ENCODE measurements at places on chromosomes 16 and 17.

DNA sequence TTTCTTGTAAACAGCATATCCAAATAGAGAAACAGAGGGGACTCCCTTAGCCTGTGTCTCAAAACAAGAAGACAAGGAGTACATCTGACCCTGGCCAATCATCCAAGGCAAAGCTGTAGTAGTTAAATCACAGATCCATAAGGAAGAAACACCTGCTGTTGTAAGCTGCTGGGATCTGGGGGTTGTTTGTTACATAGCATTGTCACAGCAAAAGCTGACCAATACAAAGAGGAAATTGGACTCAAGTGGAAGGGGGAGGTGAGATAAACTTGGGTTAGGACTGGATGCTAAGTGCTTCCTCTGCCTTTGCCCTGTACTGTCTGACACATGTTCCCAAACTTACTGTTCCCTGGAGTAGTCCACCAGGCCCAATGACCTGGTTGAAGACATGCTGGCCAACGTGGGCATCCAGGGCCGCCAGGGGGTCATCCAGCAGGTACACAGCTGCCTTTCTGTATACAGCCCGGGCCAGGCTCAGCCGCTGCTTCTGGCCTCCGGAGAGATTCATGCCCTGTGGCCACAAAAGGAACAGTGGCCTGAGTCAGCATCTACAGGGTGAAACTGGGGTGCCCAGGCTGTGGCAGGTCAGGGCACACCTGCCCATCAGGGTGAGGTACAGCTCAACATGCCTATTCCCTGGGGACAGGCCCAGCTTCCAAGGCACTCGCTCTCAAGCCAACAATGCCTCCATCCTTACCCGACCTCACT lies 44.7 kb downstream of the ABCC6 start:
- no peak for DNase-seq

DNA sequence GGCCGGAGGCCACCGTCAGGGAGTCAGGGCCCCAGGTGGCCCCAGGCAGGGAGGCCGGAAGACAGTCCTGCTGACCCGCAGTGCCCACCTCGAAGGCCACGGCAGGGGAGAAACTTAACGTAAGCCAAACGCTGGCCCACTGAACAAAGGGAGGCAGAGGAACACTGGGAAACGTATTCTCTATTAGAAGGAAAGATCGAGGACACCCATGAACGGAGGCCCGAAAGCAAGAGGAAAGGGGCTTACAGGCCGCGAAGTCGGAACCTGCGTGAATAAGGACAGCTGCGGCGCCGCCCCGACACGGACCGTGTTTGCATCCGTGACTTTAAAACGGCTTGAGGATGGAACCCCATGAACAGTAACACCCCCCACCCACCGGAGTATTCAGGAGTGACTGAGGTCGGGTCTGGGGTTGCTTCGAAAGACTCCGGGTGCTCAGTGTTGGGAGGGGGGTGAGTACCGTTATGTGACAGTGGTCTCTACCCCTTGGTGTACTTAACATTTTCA lies 102.4 kb upstream of the METRNL start:
- DNase-seq = no peak

DNA sequence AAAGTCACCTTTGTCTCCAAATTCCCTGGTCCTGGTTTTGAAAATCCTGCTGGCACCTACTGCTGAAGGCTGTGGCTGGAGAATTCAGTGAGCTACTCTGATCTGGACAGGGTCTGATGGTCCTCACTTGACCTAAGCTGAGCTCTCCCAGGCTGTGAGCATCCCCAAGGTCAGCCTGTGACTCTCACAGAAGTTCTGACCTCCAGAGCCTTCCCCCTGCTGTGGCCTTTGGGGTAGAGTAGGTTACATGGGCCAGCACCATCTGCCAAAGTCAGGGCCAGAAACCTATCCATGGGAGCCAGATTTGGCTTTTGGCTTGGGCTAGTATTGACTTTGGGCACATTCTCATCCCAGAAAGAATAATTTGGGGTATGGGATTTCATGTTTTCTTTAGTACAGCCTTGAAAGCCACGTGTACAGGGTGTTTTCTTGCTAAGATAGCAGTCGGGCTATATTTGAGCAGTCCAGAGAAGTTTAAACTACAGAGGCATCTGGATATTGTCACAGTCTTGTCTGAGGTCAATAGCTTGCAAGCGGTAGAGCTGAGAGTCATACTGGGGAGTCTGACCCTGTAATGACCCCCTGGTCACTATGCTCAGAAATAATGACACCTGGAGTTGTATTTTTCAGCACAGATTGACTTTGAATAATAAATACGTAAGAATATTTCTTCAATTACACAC lies 6.2 kb upstream of the AGRP start:
- DNase-seq = no peak

- no peak for DNase-seq
These were observed 33.2 kb downstream of the GPRC5B start for GRCh38 chr16:19851476-19851875.

DNA sequence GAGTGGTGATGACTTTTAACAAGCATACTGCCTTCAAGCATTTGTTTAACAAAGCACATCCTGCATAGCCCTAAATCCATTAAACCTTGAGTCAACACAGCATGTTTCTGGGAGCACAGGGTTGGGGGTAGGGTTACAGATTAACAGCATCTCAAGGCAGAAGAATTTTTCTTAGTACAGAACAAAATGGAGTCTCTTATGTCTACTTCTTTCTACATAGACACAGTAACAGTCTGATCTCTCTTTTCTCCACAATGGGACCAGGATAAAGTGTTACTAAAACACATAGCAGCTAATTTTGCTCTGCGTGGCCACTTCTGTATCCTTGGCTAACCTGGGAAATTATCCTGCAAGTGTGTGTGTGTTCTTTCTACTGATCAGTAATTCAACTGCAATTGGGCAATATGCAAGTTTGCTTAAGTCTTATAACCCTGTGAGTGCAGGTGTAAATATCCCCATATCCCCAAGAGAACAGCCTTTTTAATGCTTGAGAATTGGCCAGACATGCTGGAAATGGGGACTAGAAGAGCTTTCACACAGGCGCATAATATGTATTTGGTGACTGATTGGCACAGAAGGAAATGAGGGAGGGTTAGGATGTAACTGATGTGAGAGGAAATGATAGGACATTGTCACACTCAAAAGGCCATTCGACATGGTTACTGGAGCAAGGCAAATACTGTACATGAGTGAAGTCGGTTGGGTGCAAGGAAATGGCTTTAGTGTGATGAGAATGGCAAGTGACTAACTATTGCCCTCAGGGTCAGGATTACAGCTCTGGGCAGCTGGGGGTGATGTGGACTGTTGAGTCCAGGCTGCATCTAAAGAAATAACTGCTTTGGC lies 10.8 kb upstream of the ANKS4B start:
- no peak for DNase-seq

DNA sequence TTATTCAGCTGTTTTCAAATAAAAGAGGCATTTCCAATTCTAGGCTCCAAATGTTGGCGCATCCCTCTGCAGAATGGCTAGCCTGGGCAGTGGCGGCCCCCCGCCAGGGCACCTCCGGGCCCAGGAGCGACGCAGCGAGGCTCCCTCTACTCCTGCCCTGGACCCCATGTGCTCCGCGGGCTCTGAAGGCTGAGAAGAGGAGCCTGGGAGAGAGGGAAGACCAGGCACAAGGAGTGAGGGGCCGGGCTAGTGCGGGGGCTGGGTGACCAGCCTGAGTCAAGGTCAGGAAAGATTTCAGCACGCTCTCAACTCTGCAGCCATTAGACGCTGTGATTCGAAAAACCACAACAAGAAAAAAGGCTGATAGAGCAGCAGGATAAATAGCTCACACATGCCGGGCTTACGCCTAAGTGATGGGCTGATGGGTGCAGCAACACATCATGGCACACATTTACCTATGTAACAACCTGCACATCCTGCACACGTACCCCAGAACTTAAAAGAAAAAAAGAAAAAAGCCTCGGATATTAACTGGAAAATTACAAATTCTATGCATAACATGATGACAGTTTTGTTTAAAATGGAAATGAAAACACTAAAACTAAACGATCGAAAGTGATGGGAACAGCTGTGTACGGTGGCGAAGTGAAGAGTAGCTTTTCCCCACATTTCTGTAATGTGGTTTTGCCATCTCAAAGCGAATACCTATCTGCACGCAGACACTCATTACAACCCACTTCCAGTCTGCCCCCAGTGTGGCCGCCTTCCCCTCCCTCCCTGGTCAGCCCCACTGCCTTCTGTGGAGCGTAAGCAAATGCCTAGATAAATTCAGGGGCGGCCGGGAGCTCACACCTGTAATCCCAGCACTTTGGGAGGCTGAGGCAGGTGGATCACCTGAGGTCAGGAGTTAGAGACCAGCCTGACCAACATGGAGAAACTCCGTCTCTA lies 44.4 kb downstream of the MAP1LC3B start:
- DNase-seq = no peak

DNA sequence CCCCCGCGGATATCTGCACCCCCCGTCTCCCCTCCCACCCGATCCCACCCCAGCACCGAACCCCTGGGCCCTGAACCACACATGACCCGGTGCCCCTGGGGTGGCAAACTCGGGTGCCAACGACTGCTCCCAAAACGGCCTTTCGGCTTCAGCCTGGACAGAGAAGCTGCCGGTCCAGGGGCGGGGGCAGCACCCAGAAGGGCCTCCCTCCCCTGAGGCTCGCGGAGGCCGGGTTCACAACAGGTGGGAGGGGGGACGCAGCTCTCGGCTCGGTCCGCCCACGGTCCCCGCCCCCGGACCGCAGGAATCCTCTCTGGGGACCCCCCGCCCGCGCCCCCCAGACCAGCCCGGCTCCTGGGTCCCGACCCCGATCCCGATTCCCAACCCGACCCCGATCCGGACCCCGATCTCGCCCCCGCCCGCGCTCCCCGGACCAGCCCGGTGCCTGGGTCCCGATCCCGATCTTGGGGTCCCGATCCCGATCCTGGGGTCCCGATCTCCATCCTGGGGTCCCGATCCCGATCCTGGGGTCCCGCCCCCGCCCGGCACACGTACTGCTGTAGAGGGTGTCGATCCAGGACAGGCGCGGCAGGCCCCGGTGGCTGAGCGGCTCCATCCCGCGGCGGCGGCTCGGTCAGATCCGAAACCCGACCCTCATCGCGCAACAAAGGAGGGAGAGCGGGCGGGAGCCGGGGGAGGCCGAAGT lies 516 bp downstream of the ABR start:
- no peak for DNase-seq

GRCh38 chr17:10773391-10773790 lies 30.5 kb downstream of the TMEM238L start:
- no peak for DNase-seq

DNA sequence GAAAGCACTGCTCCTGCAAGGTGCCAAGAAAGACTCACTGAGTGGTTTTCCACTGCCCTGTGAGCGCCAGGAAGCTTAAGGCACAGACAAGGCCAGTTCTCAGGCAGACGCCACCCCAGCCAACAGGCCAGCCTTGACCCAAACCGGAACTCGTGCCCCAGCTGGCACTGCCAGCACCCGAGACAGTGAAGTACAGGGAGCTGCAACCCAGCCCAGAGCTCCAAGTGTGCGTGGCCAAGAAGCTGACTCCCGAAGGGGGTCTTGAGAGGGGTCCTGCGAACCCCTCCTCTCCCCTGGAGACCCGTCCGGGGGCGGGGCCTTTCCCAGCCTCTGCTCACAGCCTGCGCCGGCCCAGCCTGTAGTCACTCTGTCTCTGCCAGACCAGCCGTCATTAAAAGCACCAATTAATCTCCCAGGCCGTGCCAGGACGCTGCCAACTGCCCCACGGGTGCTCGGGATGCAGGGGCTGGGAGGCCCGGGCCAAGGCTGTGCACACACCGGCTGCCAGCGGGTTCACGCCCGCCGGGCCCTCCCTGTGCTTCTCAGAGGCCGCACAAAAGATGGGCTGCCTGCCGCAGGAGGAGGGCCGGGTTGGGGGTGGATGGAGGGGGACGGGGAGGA lies 4.4 kb upstream of the SOX8 start:
- no peak for DNase-seq

GRCh38 chr16:4206680-4207079 lies 35.2 kb downstream of the SRL start:
- no peak for DNase-seq

DNA sequence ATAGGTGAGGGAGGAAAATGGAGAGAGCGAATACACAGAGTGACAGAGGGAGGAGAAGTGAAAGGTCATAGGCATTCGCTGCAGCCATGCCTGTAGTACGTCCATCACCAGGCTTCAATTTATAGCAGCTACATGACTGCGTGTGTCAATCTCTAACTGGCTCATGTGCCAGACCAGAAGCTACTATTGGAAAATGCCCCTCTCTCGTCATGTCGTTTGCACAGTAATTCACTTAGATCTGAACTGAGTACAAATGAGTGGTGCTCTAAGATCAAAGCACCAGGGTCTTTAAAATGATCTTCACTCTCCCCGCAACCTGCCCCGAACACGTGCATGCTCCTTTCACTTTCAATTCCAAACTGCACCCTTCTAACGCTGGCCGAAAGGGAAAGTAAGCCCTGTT lies 51.3 kb downstream of the ADCY9 start:
- no peak for DNase-seq

GRCh38 chr16:53766304-53767016 lies 62.5 kb downstream of the FTO start:
- DNase-seq = no peak

DNA sequence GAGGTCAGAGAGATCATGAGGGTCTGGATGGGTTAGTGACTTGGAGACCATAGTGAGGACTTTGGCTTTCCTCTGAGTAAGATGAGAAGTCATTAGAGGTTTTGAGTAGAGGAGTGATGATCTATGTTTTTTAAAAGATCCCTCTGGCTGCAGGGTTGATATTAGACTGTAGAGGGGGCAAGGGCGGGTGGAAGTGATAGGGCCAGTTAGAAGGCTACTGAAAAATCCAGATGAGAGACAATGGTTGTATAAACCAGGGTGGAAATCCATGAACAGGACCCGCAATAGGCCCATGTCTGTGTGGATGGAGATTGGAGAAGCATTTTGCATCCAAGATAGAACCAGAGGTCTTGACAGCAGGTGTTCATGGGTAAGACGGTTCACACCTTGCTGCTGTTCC lies 9.8 kb downstream of the ITGAL start:
- no peak for DNase-seq

DNA sequence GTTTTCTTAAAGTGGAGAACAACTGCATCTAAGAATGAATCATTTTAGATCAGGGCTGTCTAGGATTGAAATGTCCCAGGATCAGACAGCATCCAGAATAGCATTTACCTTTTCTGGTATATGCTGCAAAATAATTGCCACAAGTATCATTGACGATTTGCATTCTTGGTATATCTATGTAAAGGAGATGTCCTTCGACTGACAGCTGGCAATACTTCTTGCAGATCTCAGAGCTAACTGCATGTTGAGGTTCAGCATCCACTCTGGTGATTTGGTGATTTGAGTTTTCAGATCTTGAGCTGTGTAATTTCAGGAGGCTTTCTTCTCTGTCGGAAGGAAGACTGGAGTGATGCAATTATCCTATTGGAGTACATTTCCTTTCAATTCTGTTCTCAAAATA lies 78.1 kb upstream of the CPHXL start:
- DNase-seq = no peak

DNA sequence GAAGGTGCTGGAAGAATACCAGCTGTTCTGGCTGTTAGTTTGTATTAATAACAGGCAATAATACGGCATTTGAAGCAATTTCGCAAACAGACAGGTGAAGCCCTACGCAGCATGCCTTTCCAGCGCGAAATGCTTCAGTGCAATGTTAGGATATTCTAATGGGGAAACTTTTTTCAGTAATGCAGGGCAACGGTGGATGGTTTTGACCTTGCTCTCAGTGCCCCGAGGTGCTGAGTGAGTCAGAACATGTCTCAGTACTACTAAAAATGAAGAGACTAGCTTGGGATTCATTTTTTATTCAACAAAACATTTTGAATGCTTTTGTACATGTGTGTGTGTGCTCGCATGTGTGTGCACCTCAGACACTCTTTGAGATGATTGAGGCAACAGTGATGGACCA lies 172.2 kb downstream of the RBFOX1 start:
- DNase-seq = no peak

- peak; percentile 56 for DNase-seq
These were observed 52.2 kb downstream of the TUBD1 start for GRCh38 chr17:59840329-59841090.

All from fibroblast of lung (primary cell).